ENCODE measurements at places on chromosomes 5 and 9.

DNA sequence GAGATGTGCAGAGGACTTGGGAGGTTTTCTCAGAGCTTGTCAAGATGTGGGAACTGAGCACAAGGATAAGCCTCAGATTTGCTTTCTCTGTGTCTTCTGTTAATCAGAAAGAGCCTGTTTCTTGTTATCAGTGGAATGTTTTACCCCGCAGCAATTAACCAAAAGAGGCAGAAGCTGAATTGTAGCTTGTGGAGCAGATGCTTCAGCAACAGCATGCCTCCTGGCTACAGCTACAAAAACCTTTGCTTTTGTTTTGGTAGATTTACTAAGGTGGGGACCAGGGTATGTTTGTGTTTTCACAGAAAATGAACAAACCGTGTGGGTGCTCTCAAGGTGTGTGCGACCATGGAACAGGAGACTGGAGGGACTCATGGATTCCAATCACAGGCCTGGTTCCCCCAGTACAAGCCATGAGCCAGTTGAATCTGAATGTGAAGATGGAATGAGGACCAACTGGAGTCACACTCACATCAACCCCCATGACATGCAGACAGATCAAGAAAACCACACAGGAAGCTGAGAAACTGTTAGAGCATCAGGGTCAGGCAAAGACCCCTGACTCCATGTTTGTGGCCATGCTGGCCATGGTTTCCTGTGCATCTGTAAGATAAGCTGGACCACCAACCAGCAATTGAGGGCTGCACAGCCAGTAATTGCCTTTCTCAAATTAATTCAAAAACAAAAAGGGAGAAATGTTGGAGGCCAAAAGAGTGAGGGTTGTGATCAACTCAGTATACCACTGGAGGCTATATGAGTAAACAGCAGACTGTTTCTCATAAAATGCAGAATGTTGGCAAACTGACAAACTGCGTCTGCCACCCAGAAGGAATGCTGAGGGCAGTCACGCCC lies 6.9 kb downstream of the UGT3A2 start:
- no peaks in the 10 kb centered on the region for H3K4me1 ChIP-seq
- no peaks in the 10 kb centered on the region for H3K27me3 ChIP-seq
- no peaks in the 10 kb centered on the region for H3K36me3 ChIP-seq

GRCh38 chr9:85430659-85431338 lies 311.0 kb downstream of the AGTPBP1 start:
- no peaks in the 10 kb centered on the region for H3K27me3 ChIP-seq
- DNase-seq: no peak
- H3K27ac ChIP-seq: no peak overlapping the region

DNA sequence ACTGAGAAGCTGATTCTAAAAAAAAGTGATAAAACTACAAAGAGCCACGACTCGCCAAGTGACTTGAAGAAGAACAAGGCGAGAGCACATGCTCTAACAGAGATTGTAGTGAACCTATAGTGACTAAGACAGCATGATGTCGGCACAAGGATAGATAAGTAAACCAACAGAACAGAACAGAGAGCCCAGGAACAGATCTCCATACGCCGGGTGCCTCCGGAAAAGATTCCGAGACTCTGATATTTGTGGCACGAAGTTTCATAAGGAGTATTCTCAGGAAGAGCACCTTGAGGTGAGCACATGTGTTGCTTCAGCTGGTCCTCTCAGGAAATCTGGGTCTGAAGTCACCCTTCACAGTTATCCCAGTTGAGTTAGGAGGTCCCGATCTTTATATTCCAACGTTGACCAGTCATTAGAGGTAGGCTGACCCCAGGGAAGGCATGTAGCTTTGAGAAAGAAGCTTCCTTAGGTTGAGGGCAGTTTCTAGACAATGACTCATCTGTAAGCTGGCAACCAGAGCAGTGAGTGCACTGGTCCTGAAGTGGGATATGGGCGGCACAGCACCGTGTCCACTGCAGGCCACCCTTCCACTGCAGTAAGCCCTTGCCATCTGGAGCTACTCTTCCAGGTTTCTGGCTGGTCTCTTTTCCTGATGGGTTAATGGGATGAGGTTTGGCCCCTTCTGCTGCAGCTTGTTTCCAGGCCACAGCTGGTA lies 13.6 kb upstream of the CLK4 start:
- H3K4me1 ChIP-seq: peaks cover 6% of the 10 kb centered on the region
- DNase-seq: no peak
- no peak overlapping the region for H3K4me3 ChIP-seq
- H3K36me3 ChIP-seq: no peaks in the 10 kb centered on the region
- H3K27ac ChIP-seq: no peak overlapping the region

GRCh38 chr5:91162534-91163381 lies 220.4 kb downstream of the ARRDC3 start:
- H3K36me3 ChIP-seq: no peaks in the 10 kb centered on the region
- H3K4me1 ChIP-seq: no peaks in the 10 kb centered on the region
- no peak overlapping the region for H3K27ac ChIP-seq

DNA sequence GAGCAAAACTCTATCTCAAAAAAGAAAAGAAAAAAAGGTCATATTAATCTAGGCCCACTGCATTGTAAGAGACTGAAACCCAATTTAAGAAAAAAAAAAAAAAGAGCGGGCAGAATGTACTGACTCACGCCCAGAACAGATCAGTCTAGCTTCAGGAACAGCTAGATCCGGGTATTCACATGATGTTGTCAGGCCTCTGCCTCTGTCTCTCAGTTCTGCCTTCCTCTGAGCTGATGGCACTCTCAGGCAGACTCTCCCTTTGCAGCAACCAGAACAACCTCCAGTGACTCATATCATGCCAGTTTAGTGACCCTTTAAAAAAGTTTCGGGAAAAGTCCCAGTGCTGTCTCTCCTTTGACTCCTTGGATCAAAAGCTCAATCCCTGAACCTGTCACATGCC lies 53.0 kb downstream of the NEURL1B start:
- no peak for DNase-seq
- H3K27me3 ChIP-seq: no peaks in the 10 kb centered on the region
- H3K4me1 ChIP-seq: peaks cover 5% of the 10 kb centered on the region
- H3K36me3 ChIP-seq: no peaks in the 10 kb centered on the region
- no peak overlapping the region for H3K4me3 ChIP-seq

- H3K27ac ChIP-seq: no peak overlapping the region
- H3K4me3 ChIP-seq: no peak overlapping the region
- peaks cover 9% of the 10 kb centered on the region for H3K4me1 ChIP-seq
- DNase-seq: no peak
Observed at GRCh38 chr5:150575745-150576448, 64.6 kb upstream of the SYNPO start.

GRCh38 chr9:77848404-77848803 lies 183.2 kb downstream of the GNAQ start:
- H3K27ac ChIP-seq: no peak overlapping the region
- DNase-seq: no peak
- no peaks in the 10 kb centered on the region for H3K4me1 ChIP-seq
- H3K4me3 ChIP-seq: no peak overlapping the region

GRCh38 chr9:35618325-35618727 lies at the start of gene CD72:
TSS of gene CD72 (minus strand) at chr9:35618413. CDS start at chr9:35618303, 110 bp downstream.
- peak within 1 kb of the TSS; percentile 37 for H3K4me3 ChIP-seq
- H3K27me3 ChIP-seq: no peaks in the 10 kb centered on the region
- peaks cover 33% of the 10 kb centered on the region for H3K4me1 ChIP-seq
- H3K36me3 ChIP-seq: no peaks in the 10 kb centered on the region
- peak; percentile 72 for DNase-seq

- H3K4me1 ChIP-seq: peaks cover 33% of the 10 kb centered on the region
- peak; percentile 69 for DNase-seq
Observed at GRCh38 chr5:31531543-31531887, 378 bp downstream of the DROSHA start.

DNA sequence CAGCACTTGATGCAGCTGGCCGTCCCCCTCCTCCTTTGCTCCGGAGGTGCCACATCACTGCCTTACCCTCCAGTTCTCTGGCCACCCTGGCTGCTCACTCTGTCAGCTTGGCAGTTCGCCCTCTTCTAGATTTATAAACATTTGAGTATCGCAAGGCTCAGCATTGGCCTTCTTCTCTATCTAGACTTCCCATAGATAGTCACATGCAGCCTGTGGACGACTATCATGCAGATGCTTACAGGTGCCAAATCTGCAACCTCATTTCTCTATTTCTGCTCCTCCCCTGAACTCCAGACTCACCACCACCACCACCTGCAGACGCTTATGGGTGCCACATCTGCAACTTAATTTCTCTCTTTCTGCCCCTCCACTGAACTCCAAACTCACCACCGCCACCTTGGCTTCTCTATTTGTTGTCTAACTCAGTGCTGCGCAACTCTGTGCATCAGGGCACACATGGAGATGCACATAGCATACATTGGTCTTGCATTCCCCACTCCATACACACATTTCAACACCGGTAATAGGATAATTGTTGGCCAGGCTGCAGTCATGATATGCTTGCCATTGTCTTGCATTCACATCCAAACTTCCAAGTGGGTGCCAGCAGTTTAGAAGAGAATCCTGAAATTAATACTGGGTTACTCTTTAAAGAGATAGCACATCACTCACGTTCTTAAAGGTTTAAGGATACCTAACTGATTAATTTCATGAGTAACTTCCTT lies 1.9 kb upstream of the DAP start:
- peak; percentile 72 for DNase-seq
- peak overlapping the region; percentile 74 for H3K4me3 ChIP-seq
- no peaks in the 10 kb centered on the region for H3K27me3 ChIP-seq
- peak overlapping the region; percentile 94 for H3K27ac ChIP-seq

DNA sequence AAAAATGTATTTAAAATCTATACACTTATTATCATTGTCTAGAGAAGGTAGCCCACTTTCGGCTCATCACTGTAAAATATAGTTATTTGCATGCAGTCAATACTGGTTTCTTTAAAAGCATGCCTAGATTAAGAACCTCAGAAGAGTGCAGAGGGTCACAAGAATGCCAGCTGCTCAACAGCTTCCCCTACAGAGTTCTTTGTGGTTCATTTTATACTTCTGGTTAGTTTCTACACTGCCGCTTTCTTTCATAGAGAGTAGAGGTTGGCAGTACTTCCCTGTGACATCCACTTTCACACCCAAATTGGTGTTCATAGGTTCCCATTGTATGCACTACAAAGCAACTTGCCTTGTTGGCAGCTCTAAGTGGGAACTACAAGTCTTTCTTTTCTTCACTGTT lies 137.3 kb downstream of the KIAA0825 start:
- no peaks in the 10 kb centered on the region for H3K36me3 ChIP-seq
- H3K4me3 ChIP-seq: no peak overlapping the region
- H3K4me1 ChIP-seq: no peaks in the 10 kb centered on the region
- no peak overlapping the region for H3K27ac ChIP-seq
- no peaks in the 10 kb centered on the region for H3K27me3 ChIP-seq
- no peak for DNase-seq

- H3K27me3 ChIP-seq: no peaks in the 10 kb centered on the region
- no peaks in the 10 kb centered on the region for H3K4me1 ChIP-seq
- no peak overlapping the region for H3K27ac ChIP-seq
- peaks cover 12% of the 10 kb centered on the region for H3K36me3 ChIP-seq
Observed at GRCh38 chr5:172078726-172079345, 72.4 kb upstream of the FBXW11 start.

DNA sequence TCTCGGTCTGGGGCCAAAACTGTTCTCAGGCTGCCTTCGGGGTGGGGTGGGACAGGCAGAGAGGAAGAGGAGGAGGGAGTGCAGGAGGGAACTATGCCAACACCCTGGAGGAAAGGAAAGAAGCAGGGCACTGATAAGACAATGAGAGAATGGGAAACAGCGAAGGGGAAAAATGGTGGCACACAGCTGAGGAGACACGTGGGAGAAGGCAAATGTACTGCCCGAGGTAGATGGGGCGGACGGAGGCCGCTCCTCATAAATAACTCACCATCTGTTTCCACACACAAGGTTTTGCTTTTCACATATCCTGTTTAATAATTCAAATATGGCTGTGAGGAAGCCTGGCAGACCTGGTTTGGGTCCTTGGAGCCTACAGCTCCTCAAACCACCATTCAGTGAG lies 148.2 kb upstream of the LRRTM2 start:
- H3K27ac ChIP-seq: no peak overlapping the region
- H3K4me1 ChIP-seq: no peaks in the 10 kb centered on the region
- H3K27me3 ChIP-seq: no peaks in the 10 kb centered on the region
- no peaks in the 10 kb centered on the region for H3K36me3 ChIP-seq

- no peaks in the 10 kb centered on the region for H3K27me3 ChIP-seq
- no peak overlapping the region for H3K27ac ChIP-seq
- no peak for DNase-seq
- H3K4me3 ChIP-seq: no peak overlapping the region
Observed at GRCh38 chr5:10556289-10556807, 7.5 kb upstream of the ANKRD33B start.

DNA sequence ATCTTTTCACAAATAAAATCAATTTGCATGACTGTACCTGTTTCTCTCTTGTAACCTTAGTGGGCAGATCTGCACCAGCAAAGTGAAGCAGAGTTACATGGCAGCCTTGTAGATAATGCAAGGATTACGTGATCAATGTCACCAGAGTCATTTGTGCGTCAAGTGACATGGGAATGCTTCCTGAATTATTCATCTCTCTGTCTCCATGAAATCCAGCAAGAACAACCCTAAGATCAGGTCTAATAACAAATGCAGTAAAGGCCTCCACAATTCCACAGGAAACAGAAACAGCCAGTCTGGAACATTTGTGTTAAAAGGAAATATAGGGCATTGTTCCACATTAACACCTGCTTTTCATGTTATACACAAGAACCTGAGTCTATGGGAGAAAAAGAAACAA lies 7.8 kb downstream of the GZMA start:
- no peak for DNase-seq
- H3K4me3 ChIP-seq: no peak overlapping the region
- H3K4me1 ChIP-seq: no peaks in the 10 kb centered on the region
- no peak overlapping the region for H3K27ac ChIP-seq

DNA sequence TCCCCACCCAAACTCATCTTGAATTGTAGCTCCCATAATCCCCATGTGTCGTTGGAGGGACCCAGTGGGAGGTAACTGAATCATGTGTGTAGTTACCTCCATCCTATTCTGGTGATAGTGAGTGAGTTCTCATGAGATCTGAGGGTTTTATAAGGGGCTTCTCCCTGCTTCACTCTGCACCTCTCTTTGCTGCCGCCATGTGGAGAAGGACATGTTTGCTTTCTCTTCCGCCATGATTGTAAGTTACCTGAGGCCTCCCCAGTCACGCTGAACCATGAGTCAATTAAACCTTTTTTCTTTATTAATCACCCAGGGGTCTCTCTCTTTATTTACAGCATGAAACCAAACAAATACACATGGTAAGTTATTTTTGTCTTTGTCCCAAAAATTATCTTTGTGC lies 726.1 kb downstream of the CDH18 start:
- no peak for DNase-seq
- no peak overlapping the region for H3K27ac ChIP-seq
- H3K36me3 ChIP-seq: no peaks in the 10 kb centered on the region
- H3K4me3 ChIP-seq: no peak overlapping the region
- peaks cover 42% of the 10 kb centered on the region for H3K4me1 ChIP-seq

DNA sequence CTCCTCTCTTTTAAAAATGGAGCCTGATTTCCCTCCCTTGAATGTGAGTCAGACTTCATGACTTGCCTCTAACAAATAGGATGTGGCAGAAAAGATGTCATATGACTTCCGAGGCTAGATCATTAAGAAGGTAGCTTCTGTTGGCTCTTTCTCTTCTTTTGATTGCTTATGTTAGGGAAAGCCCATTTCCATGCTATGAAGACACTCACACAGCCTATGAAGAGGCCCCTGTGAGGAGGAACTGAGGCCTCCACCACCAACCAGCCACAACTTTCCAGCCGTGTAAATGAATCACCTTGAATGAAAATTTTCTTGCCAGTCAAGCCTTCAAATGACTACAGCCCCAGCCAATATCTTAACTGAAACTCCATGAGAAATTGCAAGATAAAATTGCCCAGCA lies 413.4 kb downstream of the TMEM38B start:
- peaks cover 6% of the 10 kb centered on the region for H3K4me1 ChIP-seq

GRCh38 chr5:119742311-119742710 lies 113.0 kb downstream of the FAM170A start:
- no peak for DNase-seq
- no peaks in the 10 kb centered on the region for H3K4me1 ChIP-seq

All from Karpas-422 (cell line).